ENCODE measurements at places on chromosomes 5 and 9. TPM values are rescaled to one million over a fixed set of nuclear protein-coding genes. Genes with fewer than 3 reads are reported as not detected.

The SLC6A7 gene
- not detected for total RNA-seq

DNA sequence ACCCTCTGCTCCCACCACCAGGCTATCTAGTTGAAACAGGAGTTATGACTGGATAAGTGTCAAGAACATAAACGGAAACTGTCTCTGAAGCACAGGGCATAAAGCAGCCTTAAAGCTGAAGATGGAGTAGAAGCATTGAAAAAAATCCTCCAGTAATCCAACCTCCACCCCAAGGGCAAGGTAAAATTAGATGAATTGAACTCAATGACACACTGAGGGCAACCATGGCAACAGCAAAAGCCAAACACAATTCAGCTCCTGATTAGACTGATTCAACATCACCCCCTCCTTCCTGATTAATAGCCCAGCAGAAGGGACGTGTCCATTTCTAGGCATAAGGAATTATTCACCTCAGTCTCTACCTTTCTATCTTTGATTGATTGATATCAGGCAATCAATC, 183.2 kb upstream of the MAP3K1 start:
- H3K4me3 ChIP-seq, result no peak overlapping the region
- H3K27ac ChIP-seq, result no peak overlapping the region
- no peaks in the 10 kb centered on the region for H3K27me3 ChIP-seq

The ACOT12 gene
- total RNA-seq, result not detected

The DIPK1B gene
- total RNA-seq, result 15.1 TPM

The C5orf52 gene
- not detected for total RNA-seq

The VCAN gene
- total RNA-seq, result 133 TPM

The MED10 gene
- 30.3 TPM for total RNA-seq

The PCDHGC4 gene
- 1.5 TPM for total RNA-seq

The DMRT2 gene
- 0.86 TPM for total RNA-seq

The SLC4A9 gene
- 0.32 TPM for total RNA-seq

The AGXT2 gene
- total RNA-seq, result not detected

DNA sequence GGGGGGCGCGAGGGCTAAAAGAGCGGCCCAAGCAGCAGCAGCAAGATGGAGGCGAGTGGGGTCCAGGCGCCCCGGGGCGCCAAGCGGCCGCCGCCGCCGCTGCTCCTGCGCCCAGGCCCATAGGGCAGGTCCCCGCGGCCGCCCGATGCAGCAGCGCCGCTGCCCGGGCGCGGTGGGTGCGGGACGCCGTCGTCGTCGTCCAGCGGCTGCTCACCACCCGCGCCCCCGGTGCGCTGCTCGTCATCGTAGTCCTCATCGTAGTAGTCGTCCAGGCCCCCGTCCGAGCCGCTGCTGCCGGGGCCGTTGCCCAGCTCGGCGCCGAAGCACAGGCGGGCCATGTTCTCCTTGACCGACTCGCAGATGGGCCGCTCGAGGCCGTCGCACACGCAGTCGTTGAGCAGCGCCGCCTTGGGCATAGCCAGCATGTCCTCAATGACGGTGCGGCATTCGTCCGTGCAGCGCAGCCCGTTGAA, 1.5 kb downstream of the GAS1 start:
- H3K27me3 ChIP-seq, result peaks cover 58% of the 10 kb centered on the region
- no peaks in the 10 kb centered on the region for H3K36me3 ChIP-seq
- H3K4me3 ChIP-seq, result peak overlapping the region; percentile 81
- H3K27ac ChIP-seq, result peak overlapping the region; percentile 88
- peak; percentile 55 for DNase-seq
